Calu3 (cell line): ENCODE measurements at places on chromosomes 4 and X. TPM values are rescaled to one million over a fixed set of nuclear protein-coding genes. Genes with fewer than 3 reads are reported as not detected.

GRCh38 chr4:155241664-155242063 is 33.2 kb downstream of the NPY2R start:
- no peak overlapping the region for H3K27ac ChIP-seq
- H3K4me1 ChIP-seq: no peaks in the 10 kb centered on the region
- no peaks in the 10 kb centered on the region for H3K36me3 ChIP-seq

DNA sequence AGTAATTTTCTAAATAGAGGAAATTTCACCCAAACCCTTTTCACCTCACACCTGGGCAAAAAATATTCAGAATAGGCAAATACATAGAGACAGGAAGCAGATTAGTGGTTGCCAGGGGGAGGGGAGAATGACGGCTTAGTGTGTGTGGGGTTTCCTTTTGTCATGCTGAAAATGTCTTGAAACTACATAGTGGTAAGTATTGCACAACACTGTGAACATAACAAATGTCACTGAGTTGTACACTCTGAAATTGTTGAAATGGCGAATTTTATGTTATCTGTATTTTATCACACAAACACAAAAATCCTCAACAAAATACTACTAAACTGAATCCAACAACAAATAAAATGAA is 60.7 kb upstream of the PLAC1 start:
- no peak for DNase-seq
- H3K4me1 ChIP-seq: peaks cover 10% of the 10 kb centered on the region
- no peaks in the 10 kb centered on the region for H3K27me3 ChIP-seq
- peaks cover 4% of the 10 kb centered on the region for H3K36me3 ChIP-seq

GRCh38 chr4:845836-846251 is 19.9 kb upstream of the CPLX1 start:
- peaks cover 10% of the 10 kb centered on the region for H3K36me3 ChIP-seq
- H3K27ac ChIP-seq: no peak overlapping the region
- H3K4me1 ChIP-seq: no peaks in the 10 kb centered on the region
- H3K4me3 ChIP-seq: no peak overlapping the region
- DNase-seq: no peak

The SATL1 gene
- total RNA-seq: 0.10 TPM in 1 of 2 replicates, not detected in the other
